ENCODE measurements at places on chromosomes 6 and 20. TPM values are rescaled to one million over a fixed set of nuclear protein-coding genes. Genes with fewer than 3 reads are reported as not detected.

GRCh38 chr6:134532694-134533624 lies 215.0 kb upstream of the SGK1 start:
- no peak for DNase-seq

GRCh38 chr6:56499095-56499494 lies 143.6 kb downstream of the DST start:
- no peak for DNase-seq

GRCh38 chr6:116251568-116252384 lies 2.1 kb downstream of the TSPYL4 start:
- no peak for DNase-seq

DNA sequence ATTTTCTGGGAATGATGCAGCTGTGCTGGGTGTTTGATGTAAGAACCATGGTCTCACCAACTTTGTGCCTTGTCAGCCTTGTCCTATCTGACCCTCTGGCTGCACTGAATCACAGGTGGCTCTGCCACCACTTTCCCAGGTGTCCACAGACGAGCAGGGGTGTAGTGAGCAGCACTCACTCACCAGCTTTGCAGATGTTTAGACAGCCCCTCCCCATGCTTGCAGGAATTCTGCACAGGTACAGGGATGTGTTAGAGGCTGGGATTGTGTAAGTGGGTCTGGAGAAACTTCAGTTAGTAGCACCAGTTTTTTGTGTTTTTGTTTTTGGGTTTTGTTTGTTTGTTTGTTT lies 88.2 kb upstream of the NAA20 start:
- DNase-seq: no peak

Gene DDX43
- total RNA-seq: 0.52 TPM

Gene BTBD9
- total RNA-seq: 18.1 TPM

Gene MYCT1
- total RNA-seq: 15.3 TPM

Gene AFG1L
- total RNA-seq: 12.4 TPM
